ENCODE measurements at places on chromosomes 6 and 20.

- no peak for DNase-seq
Observed at GRCh38 chr6:130959951-130960350, 103.1 kb downstream of the EPB41L2 start.

DNA sequence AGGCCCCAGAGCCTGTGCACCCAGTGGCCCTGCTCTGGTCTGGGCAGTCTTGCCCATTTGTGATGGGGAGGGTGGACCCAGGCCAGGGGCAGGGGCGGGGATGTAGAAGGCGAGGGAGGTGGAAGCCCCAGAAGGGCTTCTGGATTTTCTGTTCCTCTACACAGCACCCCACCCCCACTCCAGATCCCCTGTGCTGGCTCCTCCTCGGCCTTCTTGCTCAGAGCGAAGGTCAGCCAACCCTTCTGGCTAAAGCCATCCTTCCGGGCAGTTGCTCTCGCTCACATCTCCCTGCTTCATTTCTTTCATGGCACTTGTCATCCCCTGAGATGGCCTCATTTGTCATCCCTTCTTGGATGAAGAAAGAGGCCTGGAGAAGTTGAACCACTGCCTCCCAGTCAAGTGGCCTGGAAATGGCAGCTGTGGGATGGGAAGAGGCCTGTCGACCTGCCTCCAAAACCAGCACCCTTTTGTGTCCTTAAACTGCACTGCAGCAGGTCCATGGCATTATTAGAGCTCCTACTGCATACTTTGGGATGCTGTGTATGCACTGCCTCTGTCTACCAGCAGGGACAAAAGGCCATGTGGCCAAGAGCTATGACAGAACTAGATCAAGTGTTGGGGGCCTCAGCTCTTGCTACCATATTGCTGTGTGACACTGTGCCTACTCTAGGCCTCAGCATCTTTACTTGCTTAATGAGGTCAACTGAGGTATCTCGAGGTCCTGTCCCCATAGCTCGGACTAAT is 19.9 kb downstream of the PEDS1 start:
- DNase-seq = no peak

- no peak for DNase-seq
Observed at GRCh38 chr20:42610070-42610469, 579.6 kb downstream of the PTPRT start.

DNA sequence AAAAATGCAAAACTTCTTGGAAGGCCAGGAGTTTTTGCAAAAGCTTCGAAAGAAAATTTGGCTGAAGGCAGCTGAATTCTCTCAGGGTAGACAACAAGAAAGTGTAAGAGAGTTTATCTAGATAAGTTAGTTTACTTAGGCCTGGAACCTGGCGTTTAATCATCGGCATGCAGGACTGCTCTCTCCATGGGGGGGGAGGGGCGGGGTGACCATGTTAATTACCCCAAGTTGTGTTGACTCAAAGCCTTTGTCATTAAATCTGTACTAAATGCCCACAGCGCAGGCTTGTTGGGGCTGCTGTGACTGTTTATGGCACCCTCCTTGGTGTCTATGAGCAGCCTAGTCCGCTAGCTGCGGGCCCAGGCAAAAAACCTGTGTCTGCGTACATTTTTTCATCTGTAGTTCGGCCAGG is 20.1 kb upstream of the ZNF451 start:
- no peak for DNase-seq

- DNase-seq = no peak
Observed at GRCh38 chr20:47389867-47390347, 33.4 kb upstream of the ZMYND8 start.

DNA sequence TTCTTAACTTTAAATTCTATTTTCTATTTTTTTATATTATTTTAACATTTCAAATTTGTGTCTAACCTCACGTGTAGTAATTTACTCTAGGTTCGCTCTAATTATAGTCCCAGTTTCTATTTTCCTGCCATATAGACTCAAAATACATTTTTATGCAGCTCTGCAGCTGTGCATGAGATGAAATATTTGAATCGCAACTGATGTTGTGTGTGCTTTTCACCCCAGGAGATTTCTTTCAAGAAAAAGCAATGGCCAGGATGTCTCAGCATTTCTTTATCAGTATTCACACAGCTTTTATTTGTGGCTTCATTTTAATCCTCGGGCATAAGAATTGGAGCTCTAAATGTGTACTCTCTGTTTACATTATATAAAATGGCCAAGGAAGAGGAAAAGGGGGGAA is 157.6 kb downstream of the HDGFL1 start:
- DNase-seq = no peak

- DNase-seq = no peak
Observed at GRCh38 chr6:24053057-24053456, 73.0 kb upstream of the NRSN1 start.

Data from CD4-positive, alpha-beta T cell treated with Interleukin-10 for 1 hour (primary cell).